Activated T-helper 2 cell treated with anti-CD3 and anti-CD28 coated beads, Interferon-gamma antibody, Interleukin-2, Interleukin-4, amounts not matched to agents 10 μg/mL and 5 μg/mL and 100 μg/mL, durations not matched to agents 14 hours and 24 hours and 36 hours (primary cell): ENCODE measurements at places on chromosomes 6 and 20. TPM values are rescaled to one million over a fixed set of nuclear protein-coding genes. Genes with fewer than 3 reads are reported as not detected.

GRCh38 chr6:11278207-11278559 is 45.7 kb upstream of the NEDD9 start:
- DNase-seq, result no peak

GRCh38 chr6:129921169-129921817 is 60.2 kb upstream of the TMEM244 start:
- DNase-seq, result no peak

GRCh38 chr6:170178561-170179477 is 112.1 kb downstream of the DLL1 start:
- no peak for DNase-seq

- DNase-seq, result no peak
These were observed 141.9 kb downstream of the GRM4 start for GRCh38 chr6:34003962-34004361.

DNA sequence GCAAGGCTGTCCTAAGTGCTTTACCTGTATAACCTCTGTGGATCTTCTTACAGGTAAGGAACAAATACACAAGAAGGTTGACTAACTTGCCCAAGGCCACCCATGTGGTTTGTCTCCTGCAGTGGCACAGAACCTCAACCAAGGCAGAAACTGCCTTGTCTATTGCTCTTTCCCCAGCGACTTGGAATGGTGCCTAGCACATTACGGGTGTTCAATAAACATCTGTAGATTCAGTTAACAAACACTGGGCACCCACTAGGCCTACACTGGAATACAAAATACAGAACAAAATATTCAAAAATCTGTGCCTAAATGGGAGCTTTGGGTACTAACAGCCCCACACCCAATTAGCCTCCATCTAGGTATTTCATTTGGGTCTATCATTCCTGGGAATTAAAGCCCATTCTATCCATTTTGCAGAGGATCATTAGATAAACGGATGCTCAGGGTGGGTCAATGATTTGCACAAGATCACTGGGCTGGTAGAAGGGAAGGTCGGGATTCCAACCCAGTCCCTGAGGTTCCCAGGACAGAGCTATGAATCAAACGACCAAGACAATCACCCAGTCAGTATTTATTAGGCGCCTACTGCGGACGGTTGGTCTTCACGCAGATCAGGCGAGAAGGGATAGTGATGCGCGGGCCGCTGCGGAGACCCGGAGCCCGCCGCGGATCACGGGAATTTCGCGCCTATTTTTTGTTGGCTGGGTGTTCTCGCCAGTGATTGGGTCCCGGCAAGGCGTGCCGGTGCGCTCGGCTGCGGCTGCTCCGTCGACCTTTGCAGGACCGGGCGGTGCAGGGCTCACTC is at the start of gene STK35:
STK35 (plus strand) TSS at position 771 of the 808 bp plus-strand sequence. CDS start 55 bp downstream, outside the sequence.
- DNase-seq, result peak; percentile 66

GRCh38 chr6:160106701-160107100 is 14.9 kb upstream of the SLC22A1 start:
- DNase-seq, result no peak

GRCh38 chr20:17226410-17227218 is at the start of gene PCSK2:
PCSK2 (plus strand) TSS chr20:17227040; CDS start chr20:17227306, 266 bp downstream.
- no peak for DNase-seq

DNA sequence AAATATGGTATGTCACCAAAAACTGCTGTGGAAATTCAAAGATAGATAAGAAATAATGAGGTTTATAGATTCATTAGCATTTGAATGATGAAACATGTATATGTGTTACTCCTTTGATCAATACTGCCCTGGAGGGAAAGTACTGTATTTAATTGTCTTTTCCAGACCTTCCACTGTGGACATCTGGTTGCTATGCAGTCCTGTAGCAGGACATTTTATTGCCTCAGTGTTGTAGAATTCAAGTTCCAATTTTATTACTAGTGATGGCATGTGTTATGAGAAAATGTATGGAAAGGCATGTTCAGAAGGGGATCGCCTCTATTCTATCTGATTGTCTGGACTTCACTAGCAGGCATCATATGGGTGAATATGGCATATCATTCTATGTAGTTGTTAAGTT is 391.0 kb downstream of the TFAP2B start:
- DNase-seq, result no peak

DNA sequence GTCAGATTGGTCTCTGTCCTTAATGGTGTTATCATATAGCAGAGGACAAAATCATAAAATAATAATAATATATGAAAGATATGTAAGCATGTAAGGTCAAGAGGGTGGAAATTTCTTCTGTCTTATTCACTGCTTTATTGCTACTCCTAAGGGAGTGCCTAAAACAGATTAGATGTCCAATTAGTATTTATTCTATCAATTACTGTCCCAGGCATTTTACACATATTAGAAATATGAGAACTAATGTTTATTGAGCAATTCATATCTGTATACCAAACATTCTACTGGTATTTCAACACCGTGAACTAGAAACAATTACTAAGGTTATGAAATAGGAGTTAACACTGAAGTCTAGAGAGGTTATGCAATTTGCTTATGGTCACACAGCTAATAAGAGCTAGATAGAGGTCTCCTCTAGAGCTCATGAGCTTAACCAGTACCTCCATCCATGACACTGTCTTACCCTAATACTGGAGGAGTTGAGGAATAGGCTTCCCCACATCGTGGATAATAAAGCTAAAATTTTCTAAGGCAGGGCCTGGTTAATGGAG is 302.3 kb downstream of the PLCB1 start:
- no peak for DNase-seq

DNA sequence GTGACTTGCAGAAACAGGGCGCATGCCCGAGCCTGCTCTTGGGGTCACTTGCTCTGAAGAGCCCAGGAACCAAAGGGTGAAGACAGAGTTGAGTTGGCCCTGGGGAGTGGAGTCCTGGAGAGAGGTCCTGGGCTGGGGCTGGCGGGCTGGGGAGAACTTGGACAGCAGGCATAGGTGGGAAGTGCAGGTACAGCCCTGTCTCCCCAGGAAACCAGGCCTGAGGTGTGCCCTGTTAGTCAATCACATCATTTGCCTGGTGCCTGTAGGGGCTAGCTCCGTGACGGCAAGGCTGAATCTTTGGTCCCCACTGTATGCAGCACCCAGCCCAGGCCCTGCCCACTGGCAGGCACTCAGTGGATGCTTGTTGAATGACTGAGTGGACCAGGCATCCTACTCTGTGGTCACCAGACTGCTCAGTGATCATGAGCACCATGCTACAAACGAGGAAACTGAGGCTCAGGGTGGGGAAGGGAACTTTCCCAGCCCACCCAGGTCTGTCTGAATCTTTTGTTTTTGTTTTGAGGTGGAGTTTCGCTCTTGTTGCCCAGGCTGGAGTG is 15.6 kb upstream of the NOL4L start:
- DNase-seq, result no peak

- DNase-seq, result no peak
These were observed 654.2 kb upstream of the MAP3K7 start for GRCh38 chr6:91240878-91241603.

The DUSP15 gene
- total RNA-seq, result not detected in 2 replicates

The EMILIN3 gene
- 0.07 TPM in 1 of 2 replicates, not detected in the other for total RNA-seq

The SPATS1 gene
- not detected in 2 replicates for total RNA-seq
